CD4-positive, alpha-beta memory T cell (primary cell): ENCODE measurements at places on chromosomes 4 and X.

DNA sequence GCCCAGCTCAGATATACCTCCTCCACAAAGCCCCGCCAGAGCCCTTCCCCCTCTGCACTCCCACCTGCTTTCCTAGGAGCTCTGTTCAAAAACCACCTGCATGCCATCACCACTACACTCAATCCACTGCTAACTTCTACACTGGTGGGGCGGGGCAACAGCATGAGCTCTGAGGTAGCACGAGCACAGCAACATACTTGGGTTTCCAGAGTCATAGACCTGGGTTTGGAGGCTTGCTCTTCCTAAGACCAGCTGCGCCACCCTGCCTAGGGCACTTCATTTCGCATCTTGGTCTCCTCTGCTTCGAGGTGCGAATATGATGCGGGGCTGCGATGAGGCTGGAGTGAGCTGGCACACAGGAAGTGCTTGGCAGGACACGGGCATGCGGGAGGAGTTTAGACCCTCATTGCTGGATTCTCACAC lies 3.6 kb downstream of the SASH3 start:
- no peak for DNase-seq

GRCh38 chr4:184392316-184392715 lies 82.0 kb downstream of the IRF2 start:
- no peak for DNase-seq

GRCh38 chr4:118113220-118113619 lies 78.9 kb downstream of the NDST3 start:
- no peak for DNase-seq

- no peak for DNase-seq
These were observed 42.0 kb upstream of the PRKG2 start for GRCh38 chr4:81257021-81257420.
